Glutamatergic neuron (in vitro differentiated cells): ENCODE measurements at places on chromosomes 1 and 21. TPM values are rescaled to one million over a fixed set of nuclear protein-coding genes. Genes with fewer than 3 reads are reported as not detected.

The SPRR2A gene
- total RNA-seq = not detected

The AMY1C gene
- total RNA-seq = not detected

The OR2L8 gene
- 0.61 TPM for total RNA-seq

The SPTA1 gene
- total RNA-seq = not detected

DNA sequence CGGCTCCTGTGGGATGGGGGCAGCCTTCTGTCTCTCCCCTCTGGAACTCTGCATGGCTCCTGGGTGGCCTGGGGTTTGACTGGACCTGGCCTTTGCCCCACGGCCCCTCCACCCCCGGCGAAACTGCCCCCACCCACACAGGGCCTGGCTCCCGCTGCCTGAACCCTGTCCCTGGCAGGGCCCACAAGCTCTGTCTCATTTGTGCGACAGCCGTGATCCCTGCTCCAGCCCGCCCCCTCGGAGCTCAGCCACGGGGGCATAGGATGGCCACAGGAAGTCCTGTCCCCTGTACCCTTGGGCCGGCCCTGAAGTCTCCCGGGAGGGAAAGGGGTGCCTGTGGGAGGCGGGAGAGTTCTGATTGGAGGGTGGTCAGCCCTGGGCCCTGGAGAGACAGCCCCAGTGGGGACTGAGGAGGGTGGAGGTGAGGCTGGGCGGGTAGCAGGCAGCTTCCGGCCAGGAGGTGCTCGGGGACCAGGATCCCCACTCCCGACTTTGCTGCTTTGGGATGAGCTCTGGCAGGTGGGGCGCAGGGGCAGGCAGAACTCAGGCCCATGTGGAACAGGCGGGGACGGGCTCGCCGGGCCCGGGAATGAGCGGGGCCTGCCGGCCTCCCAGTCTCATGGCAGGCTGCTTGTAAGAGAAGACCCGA is 45.1 kb downstream of the SLX9 start:
- no peaks in the 10 kb centered on the region for H3K36me3 ChIP-seq
- peaks cover 1% of the 10 kb centered on the region for H3K27me3 ChIP-seq
- DNase-seq = peak; percentile 54
- H3K4me3 ChIP-seq = no peak overlapping the region
- H3K4me1 ChIP-seq = peaks cover 6% of the 10 kb centered on the region
- H3K27ac ChIP-seq = no peak overlapping the region

- H3K4me3 ChIP-seq = peak overlapping the region; percentile 82
- H3K36me3 ChIP-seq = peaks cover 5% of the 10 kb centered on the region
- no peak overlapping the region for H3K27ac ChIP-seq
- no peak for DNase-seq
- H3K27me3 ChIP-seq = peaks cover 10% of the 10 kb centered on the region
Observed at GRCh38 chr1:8318436-8318835, 522 bp downstream of the SLC45A1 start.

GRCh38 chr1:245876586-245876985 is 630.5 kb downstream of the SMYD3 start:
- no peak overlapping the region for H3K4me3 ChIP-seq
- no peak for DNase-seq
- peaks cover 2% of the 10 kb centered on the region for H3K27me3 ChIP-seq
- H3K36me3 ChIP-seq = peaks cover 5% of the 10 kb centered on the region

DNA sequence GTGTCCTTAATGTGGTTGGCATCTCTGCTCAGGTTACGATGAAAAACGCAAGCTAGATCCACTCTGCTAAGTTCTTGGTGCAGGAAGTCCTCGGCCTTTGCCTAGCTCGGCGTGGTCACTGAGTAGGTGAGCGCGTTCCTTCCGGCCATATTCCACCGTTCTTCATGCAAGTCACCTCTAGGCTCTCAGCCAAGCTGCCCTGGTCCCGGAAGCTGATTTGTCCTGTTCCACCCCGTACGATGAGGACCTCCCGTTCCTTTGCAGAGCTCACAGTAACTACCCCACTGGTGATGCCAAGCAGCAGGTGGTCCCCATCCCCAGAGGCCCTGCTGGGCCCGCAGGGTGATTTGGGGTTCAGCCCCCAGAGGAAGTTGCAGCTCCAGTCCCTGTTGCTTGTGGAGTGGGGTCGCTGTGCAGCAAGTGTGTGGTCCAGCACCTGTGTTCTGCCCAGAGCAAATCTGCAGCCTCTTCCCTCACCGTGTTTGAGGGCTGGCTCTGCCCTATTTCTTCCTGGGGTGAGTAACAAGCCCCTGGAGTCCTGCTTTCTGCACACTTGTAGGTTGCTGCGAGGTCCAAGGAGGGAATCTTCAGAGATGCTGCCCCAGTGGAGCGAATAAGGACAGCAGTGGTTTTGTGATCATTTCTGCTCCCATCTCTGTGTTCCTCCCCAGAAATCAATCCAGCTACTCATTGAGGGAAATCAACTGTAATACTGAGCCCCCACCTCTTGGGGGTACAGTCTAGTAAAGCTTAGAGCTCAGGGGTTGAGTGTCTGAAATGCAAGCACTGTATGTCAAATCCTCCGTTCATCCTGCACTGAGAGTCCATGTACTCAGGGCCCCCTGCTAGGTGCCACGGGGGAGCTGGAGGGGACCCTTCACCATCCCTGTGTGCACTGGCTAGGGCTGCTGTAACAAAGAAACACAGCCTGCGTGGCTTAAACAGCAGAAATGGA is 2.3 kb downstream of the UMODL1 start:
- peaks cover 7% of the 10 kb centered on the region for H3K4me1 ChIP-seq
- DNase-seq = no peak
- no peak overlapping the region for H3K27ac ChIP-seq
- H3K36me3 ChIP-seq = no peaks in the 10 kb centered on the region
- no peak overlapping the region for H3K4me3 ChIP-seq

- no peak for DNase-seq
- H3K27me3 ChIP-seq = peaks cover 20% of the 10 kb centered on the region
- no peak overlapping the region for H3K4me3 ChIP-seq
- H3K4me1 ChIP-seq = peaks cover 16% of the 10 kb centered on the region
- H3K27ac ChIP-seq = no peak overlapping the region
Observed at GRCh38 chr21:44712203-44713028, 1.0 kb upstream of the TSPEAR start.

DNA sequence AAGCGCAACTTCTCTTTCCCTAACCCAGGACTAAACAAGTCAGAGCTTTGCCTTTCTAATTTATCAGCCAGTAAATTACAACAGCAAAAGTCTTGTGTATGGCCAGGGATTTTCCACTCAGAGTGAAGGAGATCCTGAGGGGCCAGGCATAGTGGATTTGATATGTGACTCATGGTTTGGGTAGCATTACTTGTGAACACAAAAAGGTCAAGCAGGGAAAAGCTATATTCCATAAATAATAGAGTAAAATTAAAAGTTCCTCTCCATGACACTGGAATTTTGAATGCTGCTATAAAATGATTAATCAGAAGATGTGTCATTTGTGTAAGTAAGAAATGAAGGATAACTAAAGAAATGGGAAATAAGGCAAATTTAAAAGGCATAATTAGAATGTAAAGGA is 284.8 kb downstream of the HLX start:
- H3K27me3 ChIP-seq = no peaks in the 10 kb centered on the region
- no peak overlapping the region for H3K4me3 ChIP-seq
- DNase-seq = no peak
- no peak overlapping the region for H3K27ac ChIP-seq
- H3K36me3 ChIP-seq = no peaks in the 10 kb centered on the region

DNA sequence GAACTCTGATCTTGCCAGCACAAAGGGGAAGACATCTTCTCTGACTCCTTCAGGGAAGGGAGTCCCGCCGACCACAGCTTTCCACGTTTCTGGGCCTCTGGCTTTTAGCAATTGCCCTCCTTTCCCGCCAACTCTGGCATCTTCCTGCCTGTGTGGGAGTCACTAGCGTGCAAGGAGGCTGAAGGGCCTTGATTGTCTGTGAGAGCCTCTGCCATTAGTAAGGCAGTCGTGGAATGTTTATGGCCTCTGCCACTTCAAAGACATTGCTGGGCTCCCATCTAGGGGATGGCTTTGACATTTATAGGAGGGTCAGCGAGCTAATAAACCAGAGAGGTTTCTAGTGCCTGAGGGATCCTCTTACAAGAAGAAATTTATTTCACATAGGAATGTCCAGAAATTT is 14.3 kb upstream of the PROK1 start:
- no peak overlapping the region for H3K27ac ChIP-seq
- H3K27me3 ChIP-seq = peaks cover 2% of the 10 kb centered on the region
- DNase-seq = no peak
- H3K4me1 ChIP-seq = peaks cover 5% of the 10 kb centered on the region
- no peaks in the 10 kb centered on the region for H3K36me3 ChIP-seq

DNA sequence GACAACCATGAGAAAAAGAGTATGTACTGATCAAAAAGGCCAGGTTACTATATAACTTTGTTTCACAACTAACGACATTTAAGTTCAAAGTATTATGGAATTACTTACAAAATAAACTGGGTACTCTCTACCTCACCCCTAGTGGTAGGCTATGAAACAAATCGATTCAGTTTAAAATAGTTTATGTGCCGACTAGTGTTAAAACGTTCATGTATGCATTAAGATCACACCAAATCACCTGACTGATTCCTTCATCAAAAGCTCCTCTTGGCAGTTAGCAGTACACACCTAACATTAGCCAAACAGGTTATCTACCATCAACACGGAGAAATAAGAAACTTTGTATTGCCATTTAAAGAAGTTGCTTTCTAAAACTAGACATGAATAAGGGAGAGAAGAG is 137.1 kb downstream of the AKT3 start:
- H3K36me3 ChIP-seq = no peaks in the 10 kb centered on the region
- H3K4me3 ChIP-seq = peak overlapping the region; percentile 81
- H3K27ac ChIP-seq = peak overlapping the region; percentile 96
- H3K27me3 ChIP-seq = peaks cover 11% of the 10 kb centered on the region
- peaks cover 49% of the 10 kb centered on the region for H3K4me1 ChIP-seq
- no peak for DNase-seq

GRCh38 chr1:214569357-214570004 is 18.1 kb upstream of the PTPN14 start:
- no peaks in the 10 kb centered on the region for H3K36me3 ChIP-seq
- no peak for DNase-seq
- no peak overlapping the region for H3K4me3 ChIP-seq
- no peak overlapping the region for H3K27ac ChIP-seq
- no peaks in the 10 kb centered on the region for H3K27me3 ChIP-seq
- H3K4me1 ChIP-seq = peaks cover 17% of the 10 kb centered on the region

DNA sequence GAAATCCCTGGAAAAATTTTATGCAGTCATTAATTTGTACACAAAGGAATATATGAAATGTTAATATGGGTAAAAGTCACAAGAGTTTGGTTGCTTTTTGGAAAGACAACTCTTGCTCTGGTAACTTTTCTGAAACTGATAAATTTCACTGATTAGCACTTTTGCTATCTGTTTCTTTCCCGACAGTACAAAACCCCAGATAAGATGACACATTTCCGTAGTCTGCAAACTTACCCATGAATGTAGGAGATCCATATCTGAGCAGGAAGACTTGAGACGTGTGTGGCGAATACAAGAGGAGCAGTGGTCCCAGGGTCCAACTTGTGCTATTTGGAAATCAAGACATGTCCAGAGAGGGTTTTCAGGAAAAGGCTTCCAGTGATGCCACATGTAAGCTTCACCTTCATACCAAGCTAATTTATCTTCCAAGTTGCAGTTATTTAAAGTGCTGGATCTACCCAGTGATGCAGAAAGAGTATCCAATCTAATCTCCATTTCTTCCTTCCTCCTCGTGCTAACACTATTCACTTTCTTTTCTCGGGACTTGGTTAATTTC is 35.9 kb upstream of the SAMSN1 start:
- H3K27ac ChIP-seq = no peak overlapping the region
- DNase-seq = no peak

DNA sequence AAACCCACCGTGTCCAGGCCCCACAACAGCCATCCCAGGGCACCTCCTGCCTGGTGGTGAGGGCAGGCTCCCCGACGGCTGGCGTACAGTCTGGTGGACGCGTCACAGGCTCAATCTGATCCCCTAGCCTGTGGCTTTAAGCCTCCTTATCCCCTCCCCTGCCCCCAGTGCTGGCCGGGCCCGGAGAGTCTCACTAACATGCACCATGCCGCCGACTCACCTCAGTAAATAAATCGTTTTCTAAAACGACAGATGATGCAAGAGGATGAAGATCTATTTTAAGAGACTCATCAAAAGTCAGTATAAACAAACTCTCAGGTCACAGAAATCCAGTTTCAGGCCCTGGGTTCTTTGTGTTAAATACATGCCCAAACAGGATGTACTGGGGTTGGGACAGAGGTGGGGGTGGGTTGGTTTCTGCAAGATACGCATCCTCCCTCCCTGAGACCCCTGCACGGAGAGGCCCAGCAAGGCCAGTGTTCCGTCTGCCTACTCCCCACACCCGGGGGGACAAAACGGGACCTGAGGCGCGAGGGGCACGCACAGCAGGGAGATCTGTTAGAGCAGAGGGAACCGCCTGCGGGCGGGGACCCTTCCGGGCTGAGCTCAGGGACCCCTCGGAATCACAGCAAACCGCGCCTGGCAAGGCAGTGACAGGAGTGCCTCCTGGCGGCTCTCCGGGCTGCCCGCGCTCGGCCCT is 3.1 kb downstream of the PANK4 start:
- H3K4me3 ChIP-seq = no peak overlapping the region
- peaks cover 24% of the 10 kb centered on the region for H3K4me1 ChIP-seq
- DNase-seq = no peak
- no peak overlapping the region for H3K27ac ChIP-seq
- H3K27me3 ChIP-seq = peaks cover 6% of the 10 kb centered on the region

DNA sequence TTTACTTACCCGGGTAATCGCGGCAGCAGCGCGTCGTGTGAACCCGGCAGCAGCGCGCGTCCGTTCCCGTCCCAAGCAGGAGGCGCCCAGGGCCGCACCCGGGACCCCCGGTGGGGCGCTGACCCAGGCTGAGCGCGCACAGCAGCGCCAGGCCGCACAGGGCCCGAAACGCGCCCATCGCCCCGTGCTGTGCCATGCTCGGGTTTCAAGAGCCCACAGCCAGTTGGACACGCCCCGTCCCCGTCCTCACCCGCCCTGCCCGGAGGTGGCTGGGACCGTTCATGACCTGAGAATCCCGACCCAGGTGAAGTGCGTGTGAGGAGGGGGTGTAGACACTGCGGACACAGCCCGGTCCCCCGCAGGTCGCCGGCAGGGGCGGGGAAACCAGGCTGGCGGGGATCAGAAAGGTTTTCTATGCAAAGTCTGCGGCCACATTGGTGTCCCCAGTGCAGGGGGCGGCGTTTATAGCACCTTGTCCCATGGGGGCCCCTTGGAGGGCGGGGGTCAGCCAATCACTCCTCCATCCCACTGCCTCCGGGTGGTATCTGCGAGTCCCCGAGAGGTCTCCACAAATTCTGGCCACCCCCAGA is at the start of gene TNFRSF18:
Gene TNFRSF18, minus strand, starts transcription at position 217 of the 590 bp plus-strand sequence. Its CDS starts 21 bp downstream, at position 196.
- H3K4me1 ChIP-seq = peaks cover 10% of the 10 kb centered on the region
- H3K27me3 ChIP-seq = peaks cover 6% of the 10 kb centered on the region
- peak; percentile 18 for DNase-seq

- H3K27me3 ChIP-seq = peaks cover 5% of the 10 kb centered on the region
- H3K27ac ChIP-seq = peak overlapping the region; percentile 36
- DNase-seq = no peak
- peaks cover 8% of the 10 kb centered on the region for H3K4me1 ChIP-seq
- H3K4me3 ChIP-seq = no peak overlapping the region
Observed at GRCh38 chr1:59967780-59968179, 41.2 kb upstream of the CYP2J2 start.

DNA sequence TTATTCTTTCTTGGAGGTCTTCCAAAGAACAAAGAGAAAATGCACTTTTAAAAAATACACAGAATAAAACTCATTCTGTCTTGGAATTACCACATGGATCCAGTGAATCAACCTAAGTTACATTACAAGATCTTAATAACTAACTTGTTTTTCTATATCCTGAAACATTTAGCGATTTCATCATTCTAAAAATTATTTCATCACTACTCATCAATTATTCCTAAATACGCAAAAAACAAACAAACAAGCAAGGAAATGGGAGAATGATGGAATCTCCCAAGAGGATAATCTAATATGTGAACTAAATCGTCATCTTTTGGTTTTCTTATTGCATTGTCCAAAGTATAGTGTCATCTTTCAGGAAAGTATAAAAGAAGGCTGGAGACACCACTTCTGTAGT is 38.5 kb upstream of the GNG4 start:
- DNase-seq = no peak
- peak overlapping the region; percentile 34 for H3K27ac ChIP-seq
- H3K27me3 ChIP-seq = peaks cover 2% of the 10 kb centered on the region
- H3K4me3 ChIP-seq = peak overlapping the region; percentile 46
- peaks cover 5% of the 10 kb centered on the region for H3K36me3 ChIP-seq
